Activated CD4-positive, alpha-beta memory T cell treated with anti-CD3 and anti-CD28 coated beads, Interleukin-2, amount 10 ng/mL, durations not matched to agents 7 days and 5 days (primary cell): ENCODE measurements at places on chromosomes 1 and 21. TPM values are rescaled to one million over a fixed set of nuclear protein-coding genes. Genes with fewer than 3 reads are reported as not detected.

GRCh38 chr1:114340892-114341291 lies 170.1 kb downstream of the TRIM33 start:
- DNase-seq = no peak

Gene DFFA
- total RNA-seq = 23.5 TPM

- no peak for DNase-seq
Observed at GRCh38 chr1:184157394-184157742, 105.8 kb downstream of the TSEN15 start.

Gene ZYG11A
- total RNA-seq = 0.30 TPM

Gene TCHHL1
- not detected for total RNA-seq

GRCh38 chr1:146051452-146051851 lies 29.9 kb upstream of the HJV start:
- DNase-seq = no peak
